ENCODE measurements at places on chromosomes 2 and 18.

DNA sequence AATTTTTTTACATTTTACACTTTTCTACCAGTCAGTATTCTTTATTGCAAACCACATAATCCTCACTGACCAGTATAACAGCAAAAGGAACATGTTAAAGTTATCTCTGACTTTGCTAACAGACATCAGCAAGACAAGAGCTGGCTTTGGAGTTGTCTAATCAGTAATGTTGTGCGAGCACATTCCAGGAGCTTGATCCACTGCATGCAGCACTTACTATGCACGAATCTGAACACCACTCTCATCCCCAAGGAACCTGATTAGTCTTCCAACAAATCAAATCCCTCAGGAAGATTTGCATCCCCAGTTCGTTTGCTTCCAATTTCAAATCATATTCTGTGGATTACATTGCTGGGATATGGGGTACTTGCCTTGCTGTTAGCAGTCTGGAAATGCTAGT is 269.3 kb upstream of the EPC2 start:
- no peak for DNase-seq

GRCh38 chr2:238284802-238285515 is 3.5 kb downstream of the PER2 start:
- no peak for DNase-seq

DNA sequence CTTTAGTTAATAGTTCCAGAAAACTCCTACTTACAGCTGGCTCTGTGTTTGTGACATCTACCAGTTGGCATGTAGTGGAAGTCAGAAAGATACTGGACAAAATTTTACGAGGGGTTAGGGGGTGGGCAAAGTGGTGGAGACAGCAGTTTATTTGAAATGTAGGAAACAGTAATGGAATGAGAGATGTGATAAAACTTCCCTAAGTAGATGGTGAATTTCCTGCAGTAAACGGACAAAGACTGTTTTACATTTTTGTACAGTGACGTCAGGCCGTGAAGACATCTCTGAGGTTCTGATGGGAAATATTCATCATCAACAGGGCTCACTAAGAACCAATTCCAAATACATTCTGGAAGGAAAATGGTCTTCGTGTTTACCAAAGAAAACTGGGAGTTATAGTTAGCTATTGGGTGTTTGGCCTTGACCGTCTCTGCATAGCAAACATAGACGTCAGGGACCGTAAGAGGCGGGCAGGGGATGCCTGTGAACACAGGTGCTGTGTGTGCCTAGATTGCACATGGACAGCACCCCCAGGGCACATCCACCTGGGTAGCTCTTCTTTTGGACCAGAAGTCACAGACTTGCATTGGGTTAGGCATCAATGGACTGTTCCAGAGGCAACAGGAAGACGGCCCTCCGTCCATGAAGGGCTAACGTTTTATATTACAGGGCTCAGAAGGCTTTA is 131.5 kb downstream of the ZNF516 start:
- no peak for DNase-seq

GRCh38 chr2:31475692-31476091 is 61.1 kb upstream of the XDH start:
- DNase-seq: no peak

DNA sequence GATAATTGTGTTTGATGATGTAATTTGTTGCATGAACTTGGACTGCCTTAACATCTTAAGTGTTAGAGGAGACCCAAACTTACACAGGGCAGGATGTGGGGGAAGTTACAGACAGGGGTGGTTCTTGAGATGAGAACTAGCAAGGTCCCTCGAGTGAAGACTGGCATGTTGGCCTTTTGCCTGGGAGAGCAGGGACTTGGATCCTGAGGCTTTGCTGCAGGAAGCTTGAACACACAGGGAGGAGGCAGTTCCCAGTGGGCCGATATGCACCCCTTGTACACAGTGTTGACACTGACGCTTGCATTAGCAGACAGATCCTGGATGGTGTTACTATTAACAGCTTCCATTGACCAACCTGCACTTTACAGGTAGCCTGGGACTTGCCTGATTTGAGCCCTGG is 47.5 kb downstream of the CHRNA1 start:
- DNase-seq: no peak

- no peak for DNase-seq
These were observed 73.2 kb upstream of the NETO1 start for GRCh38 chr18:72940986-72941385.

Data from amygdala (tissue), 56 donors.